Stimulated activated CD4-positive, alpha-beta T cell treated with anti-CD3 and anti-CD28 coated beads, Interleukin-2, amount 100 ng/mL, for 4 hours (primary cell): ENCODE measurements at places on chromosomes 16 and 17.
A peak's percentile ranks its signal among the peaks of the same experiment; 100 is the strongest.

GRCh38 chr16:30628628-30629540, 18.7 kb upstream of the ZNF689 start:
- DNase-seq = peak; percentile 78

GRCh38 chr16:77989846-77990245, 32.5 kb upstream of the CLEC3A start:
- no peak for DNase-seq

DNA sequence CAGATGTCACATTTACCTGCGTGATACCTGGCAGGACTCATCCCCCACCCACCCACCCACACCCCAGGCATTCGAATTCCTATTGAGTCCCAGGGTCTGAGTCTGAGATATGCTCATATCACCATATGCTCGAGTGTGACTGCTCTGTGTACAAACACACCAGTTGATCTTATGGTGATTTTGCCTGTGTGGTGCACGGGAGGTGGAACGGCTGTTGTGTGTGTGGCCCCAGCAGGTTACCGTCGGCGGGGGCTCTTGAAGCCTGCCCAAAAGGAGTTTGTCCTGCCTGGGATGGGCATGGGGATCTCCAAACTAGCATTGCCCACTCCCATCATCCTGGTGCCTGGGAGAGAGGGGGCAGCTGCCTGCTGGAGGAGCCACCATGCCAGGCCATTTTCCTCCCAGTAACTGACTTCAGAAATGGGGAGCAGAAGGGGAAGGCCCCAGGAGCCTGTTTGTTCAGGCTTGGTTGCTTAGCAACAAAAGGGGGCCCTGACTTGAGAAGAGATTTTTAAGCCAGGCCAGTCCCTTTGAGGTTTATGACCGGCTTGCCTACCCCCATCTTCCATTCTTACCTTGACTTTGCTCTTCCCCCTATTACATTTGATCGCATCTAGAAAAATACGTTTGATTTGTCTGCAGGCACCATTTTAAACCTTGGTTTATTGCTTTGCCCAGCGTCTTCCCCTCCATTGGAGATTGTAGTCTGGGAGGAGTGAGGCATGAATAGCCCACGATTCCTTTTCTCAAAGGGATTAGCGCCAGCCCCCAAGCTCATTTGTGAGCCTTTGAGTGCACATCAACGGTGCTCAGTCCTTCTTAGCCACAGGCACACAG, 217.7 kb downstream of the CCDC182 start:
- DNase-seq = no peak

GRCh38 chr16:88454523-88454947, 1.5 kb downstream of the ZFPM1 start:
- DNase-seq = no peak
